Activated naive CD4-positive, alpha-beta T cell treated with anti-CD3 and anti-CD28 coated beads, Interleukin-2, amount 50 U/mL, for 16 hours (primary cell): ENCODE measurements at places on chromosomes 13 and 19.

DNA sequence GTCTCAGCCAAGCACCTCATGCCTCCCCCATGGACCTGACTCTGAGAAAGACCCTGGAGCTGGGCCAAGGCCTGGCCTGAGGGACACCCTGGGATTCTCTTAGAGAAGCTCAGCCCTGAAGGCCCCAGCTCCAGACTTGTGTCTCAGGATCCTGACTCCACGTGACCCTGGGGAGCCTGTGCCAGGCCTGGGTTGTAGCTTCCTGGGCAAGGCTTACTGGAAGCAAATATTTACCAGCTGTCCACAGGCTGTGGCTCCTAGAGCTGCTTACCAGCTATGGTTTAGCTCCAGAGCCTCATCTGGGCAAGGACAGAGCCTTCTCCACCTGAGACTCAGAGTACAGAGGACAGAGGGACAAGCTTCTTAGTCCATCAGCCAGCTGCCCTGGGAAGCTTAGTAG is 61.0 kb upstream of the CEACAM8 start:
- no peak for DNase-seq

DNA sequence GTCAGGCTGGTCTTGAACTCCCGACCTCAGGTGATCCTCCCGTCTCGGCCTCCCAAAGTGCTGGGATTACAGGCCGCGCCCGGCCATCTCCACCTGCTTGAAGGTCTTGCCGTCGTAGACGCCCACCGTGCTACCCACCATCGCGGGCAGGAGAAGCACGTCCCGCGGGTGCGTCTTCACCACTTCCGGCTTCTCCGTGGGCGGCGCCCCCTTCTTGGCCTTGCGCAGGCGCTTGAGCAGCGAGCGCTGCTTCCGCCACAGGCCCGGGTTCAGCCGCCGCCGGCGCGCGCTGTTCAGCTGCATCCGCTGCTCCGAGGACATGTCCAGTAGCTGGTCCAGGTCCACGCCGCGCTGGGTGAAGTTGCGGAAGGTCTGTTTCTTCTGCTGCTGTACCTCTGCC is 21.6 kb downstream of the EFNA2 start:
- no peak for DNase-seq

DNA sequence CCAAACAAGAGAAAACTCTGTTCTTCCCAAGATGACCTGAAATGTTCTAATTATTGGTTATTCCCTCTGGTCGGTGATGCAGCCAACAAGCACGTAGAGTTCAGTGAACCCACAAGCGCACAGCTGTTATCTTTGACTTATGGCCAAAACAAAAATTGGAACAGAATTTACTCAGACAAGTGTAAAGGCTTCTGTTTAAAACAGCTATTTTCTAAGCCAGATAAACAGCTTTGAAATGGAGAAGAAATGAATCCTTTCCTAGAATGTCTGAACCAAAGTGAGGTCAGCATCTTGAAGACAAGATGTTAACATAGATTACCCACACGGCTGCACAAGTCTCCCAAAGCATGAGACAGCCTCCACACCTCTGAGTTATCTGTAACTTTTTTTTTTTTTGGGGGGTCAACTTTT is 669.2 kb downstream of the DIAPH3 start:
- no peak for DNase-seq

DNA sequence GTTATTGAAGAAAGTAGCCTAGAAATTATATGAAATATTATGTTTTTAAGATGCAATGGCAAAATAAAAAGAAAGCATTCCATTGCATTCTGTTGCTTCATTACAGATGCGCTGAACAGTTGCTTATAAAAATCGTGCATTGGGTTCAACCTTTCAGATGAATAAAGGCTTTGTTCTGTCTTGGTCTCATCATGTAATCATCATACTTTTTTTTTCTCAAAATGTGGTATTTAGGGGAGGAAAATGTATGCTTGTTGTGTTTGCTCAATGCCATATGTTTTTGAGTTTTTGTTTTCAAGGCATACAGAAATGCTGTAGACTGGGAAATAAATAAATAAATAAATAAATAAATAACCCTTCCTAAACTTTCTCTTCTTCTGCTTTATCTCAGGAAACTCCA is 1.1 kb upstream of the MBNL2 start:
- no peak for DNase-seq

GRCh38 chr19:32532233-32532632 is 48.8 kb upstream of the PDCD5 start:
- no peak for DNase-seq

DNA sequence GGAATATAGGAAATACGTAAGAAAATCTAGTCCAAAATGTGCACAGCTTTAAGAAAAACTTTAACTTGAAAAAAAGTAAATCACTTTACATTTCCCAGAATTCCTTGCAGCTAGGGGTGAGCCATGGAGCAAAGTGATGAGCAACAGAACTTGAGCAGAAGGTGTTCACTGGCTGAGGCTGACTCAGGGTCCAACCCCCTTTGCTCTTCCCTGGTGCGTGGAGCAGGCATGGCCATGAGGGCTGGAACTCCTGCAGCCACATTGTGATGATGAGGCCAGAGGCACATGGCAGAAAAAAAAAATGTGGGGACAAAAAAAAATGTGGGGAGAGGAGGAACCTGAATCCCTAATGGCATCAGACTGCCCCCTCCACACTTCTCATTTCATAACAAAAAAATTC is 9.9 kb upstream of the PLA2G4C start:
- no peak for DNase-seq

DNA sequence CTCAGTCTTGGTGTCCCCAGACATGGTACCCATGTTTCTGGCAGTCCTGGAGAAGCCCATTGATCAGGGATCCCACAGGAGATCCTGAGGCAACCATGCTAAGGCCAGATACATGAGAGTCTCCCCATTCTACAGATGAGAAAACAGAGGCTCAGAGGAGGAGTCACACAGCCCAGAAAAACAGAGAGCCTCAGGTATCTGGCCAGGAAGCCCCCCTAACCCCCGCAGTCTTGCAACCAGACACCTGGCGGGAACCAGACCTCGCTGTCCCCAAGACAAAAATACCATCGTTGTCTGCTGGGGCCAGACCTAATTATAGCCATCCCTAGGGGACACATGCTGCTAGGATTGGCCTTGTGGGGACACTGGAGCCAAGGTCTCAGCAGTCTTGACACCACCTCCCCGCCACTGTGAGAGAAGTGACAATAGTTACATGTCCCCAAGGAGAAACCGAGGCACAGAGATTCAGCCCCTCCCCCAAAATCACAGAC is 1.6 kb upstream of the PDE4C start:
- no peak for DNase-seq

DNA sequence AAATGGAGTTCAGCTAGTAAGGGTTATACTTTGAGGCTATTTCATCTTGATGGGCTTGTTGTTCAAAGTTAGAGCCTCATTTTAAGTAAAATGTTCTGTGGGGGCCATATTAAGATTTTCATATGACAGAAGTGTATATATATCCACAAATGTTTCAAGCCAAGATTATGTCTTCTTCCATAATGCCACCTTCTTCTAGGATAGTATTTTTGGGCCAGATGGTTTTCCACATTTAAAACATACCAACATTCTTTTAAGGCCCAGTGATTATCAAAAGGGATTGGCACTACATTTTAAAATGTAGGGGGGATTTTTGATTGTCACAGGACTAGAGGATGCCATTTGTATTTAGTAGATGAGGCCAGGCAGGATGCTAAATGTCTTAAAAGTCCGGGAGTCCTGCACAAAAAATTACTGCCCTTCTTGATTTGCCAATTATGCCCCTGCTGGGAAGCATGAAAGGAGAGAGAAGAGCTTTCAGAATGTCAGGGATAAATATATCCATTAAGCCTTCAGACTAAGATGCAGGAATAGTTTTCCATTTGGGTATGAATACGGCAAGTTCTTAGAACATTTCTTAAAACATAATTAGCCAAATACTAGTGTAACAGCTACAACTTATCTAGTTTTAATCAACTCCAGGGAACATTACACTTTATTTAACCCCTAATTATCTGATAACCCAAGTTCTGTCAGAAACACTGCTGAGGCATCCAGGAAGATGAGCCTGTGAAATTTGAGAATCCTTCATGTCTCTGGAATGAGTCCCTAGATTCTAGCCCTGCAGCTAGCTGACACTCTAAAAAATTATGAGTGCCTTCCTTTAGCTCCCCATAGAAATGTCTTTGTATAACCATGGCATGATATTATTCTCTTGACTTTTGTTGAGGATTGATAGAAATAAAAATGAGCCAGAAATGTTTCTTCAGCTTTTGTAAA is 34.0 kb downstream of the ITM2B start:
- no peak for DNase-seq

DNA sequence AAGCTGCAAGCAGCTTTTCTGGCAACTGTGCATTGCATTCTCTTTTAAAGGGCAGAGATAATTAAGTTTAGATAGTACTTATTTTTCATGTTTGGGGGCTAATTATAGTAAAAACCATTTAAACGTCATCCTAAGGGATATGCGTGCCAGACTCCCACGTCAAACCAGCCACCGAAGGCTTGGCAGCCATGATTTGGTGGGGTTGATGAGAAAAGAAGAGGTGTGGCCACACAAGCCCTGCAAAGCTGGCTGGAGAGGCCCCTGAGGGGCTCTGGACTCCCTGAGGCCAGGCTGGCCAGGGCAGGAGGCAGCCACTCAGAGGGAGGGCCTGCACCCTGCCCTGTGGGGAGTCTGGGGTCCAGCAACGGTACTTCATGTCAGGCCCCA is 17.5 kb downstream of the PEPD start:
- no peak for DNase-seq

DNA sequence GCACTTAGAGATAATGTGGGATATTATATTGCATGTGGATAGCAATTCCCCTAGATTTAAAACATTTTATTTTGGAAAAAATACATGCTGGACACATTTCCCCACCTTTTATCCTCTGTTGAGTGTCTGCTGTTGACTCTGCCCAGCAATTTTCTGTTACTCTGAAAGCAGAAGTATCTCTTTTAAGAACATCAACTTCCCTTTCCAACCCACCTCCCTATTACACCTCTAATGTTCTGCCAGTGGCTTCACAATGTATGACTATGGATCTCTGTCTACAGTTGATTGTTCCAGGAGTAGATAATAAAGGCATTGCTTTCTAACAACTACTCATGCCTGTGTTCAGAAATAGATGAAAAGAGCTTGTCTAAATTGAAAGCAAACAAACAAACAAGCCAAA is 754.8 kb upstream of the SLITRK6 start:
- DNase-seq, result no peak

GRCh38 chr13:106774621-106775020 is 206.7 kb upstream of the ARGLU1 start:
- no peak for DNase-seq

DNA sequence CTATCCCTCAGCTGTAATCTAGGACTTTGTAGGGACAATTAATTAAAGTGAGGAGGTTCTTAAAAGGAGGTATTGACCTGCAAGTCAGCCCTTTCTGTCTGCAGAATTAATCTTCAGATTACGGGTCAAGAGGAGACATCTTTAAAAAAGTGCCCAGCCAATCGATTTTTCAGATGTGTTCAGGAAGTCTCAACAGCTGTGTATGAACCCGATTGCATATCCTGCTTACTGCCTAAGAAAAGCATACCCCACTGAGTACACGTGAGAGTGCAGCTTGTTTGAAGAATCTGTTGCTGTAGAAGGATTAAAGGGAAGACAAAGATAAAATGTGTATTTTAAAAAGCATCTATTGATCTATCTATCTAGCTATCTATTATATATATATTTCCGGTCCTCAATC is 1194.5 kb downstream of the UQCRFS1 start:
- no peak for DNase-seq

DNA sequence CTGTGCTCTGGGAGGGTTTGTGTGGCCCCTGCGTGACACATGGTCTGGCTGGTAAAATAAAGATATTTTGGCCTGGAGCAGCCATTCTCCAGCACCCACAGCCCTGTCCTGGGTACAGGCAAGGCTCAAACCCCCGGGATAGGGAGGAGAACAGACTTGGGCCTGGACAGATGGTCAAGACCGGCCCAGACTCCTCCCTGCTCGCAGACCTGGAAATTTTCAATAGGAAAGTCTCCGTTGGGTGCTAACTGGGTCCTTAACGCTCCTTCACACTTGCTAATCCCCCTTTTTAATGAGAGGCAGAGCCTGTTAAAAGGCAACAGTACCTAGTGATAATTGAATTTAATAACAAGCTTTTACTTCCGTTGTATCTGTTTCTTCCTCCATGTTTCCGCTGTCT is 2.5 kb downstream of the PALM start:
- no peak for DNase-seq

- DNase-seq, result peak; percentile 12
Observed at GRCh38 chr19:8307400-8307964, 676 bp downstream of the CD320 start.

GRCh38 chr19:29421196-29421545 is 104.6 kb upstream of the VSTM2B start:
- no peak for DNase-seq

DNA sequence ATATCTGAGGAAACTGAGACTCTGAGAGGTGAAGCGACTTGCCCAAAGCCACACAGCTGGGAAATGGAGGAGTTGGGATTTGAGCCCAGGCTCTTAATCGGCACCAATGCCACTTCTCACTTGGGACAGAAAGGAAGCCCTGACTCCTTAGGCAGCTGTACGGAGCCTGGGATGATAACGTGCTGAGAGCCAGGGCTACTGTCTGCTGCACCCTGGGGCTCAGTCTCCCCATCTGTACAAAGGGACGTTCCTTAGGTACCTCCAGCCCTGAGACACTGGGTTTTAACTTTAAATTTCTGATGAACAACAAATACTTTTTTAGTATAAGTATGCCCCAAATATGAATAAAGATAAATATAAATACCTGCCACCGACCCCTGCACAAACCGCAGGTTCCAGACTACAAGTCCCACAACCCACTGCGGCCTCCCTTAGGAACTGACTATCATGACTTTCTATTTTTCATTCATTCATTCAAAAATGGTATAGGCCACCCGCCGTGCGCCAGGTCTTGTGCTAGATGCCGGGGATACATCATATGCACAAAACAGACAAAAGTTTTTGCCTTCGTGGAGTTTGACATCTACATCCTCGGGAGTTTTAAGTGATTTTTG is 776 bp upstream of the NCLN start:
- peak; percentile 73 for DNase-seq

DNA sequence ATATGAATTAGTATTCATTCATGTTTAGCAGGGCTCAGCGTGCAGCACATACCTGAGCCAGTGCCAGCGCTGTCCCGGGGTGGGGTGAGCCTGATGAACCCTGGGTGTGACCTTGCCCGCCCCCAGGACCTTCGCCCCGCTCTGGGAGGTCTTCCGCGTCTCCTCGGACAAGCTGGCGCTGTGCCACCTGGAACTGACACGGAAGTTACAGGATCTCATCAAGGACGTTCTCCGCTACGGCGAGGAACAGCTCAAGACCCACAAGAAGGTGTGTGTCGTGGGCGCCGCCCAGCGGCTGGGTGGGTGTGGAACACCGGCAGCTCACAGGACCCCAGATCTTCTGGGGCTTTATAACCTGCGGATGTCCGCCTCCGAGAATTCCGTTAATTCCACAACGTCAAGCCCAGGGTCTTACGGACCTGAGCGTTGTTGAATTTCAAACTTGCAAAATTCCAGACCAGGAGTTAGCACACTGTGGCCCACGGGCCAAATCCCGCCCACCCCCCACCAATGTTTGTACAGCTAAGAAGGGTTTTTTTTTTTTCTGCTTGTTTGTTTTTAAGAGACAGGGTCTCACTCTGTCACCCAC is 15.4 kb downstream of the FCHO1 start:
- DNase-seq, result peak; percentile 40

GRCh38 chr13:72523049-72523448 is 204.4 kb downstream of the MZT1 start:
- DNase-seq, result no peak
